Activated CD8-positive, alpha-beta T cell treated with anti-CD3 and anti-CD28 coated beads for 36 hours (primary cell): ENCODE measurements at places on chromosomes 11 and 22.

- DNase-seq: no peak
These were observed 25.7 kb upstream of the CHKA start for GRCh38 chr11:68146704-68147474.

- no peak for DNase-seq
These were observed 848.7 kb downstream of the OPCML start for GRCh38 chr11:132683602-132684001.

GRCh38 chr11:90465553-90465952 is 242.7 kb upstream of the CHORDC1 start:
- DNase-seq: no peak

GRCh38 chr11:133122256-133122655 is 410.0 kb downstream of the OPCML start:
- DNase-seq: no peak

DNA sequence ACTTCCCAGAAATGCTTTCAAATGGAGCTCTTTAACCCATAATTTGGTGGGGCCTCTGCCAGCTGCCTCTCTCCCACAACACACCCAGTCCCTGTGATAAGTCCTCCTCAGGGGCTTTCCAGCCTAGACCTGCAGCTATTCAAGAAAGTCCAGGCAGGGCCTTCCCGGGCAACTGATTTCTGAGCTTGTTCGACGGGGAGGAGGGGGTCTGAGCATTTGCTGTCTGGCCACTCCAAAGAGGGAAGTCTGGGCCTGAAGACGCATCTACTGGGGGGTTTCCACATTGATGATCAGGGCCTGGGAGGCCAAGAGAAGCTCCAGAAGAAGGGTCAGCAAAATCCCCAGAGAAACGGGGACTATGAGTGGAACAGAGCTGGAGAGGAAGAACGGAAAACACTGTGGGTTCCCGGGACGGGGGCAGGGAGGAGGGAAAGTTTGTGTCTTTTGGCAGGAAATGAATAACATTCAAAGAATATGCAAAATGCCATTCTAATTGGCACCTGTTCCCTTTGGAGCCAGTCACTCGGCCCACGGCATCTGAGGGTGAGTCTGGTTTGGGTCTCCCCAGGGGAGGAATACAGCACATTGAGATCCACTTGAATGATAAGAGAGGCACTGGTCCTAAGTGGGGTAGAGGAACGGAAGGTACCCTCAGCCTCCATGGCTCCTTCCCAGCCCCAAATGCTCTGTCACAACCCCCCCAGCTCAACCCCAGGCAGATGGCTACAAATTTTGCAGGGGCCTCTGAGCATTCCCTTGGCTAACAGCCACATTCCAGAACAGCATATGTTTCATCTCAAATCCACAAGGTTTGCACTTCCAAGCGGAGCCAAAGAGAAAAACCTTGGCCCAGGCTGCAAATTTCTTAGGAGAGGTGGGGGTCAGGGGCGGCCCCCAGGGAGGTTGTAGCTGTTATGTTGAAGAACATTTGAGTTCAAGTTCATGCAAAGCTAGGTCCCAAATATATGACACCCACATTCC is 72.0 kb downstream of the RPUSD4 start:
- no peak for DNase-seq

GRCh38 chr11:34305193-34305592 is 52.6 kb downstream of the ABTB2 start:
- no peak for DNase-seq

DNA sequence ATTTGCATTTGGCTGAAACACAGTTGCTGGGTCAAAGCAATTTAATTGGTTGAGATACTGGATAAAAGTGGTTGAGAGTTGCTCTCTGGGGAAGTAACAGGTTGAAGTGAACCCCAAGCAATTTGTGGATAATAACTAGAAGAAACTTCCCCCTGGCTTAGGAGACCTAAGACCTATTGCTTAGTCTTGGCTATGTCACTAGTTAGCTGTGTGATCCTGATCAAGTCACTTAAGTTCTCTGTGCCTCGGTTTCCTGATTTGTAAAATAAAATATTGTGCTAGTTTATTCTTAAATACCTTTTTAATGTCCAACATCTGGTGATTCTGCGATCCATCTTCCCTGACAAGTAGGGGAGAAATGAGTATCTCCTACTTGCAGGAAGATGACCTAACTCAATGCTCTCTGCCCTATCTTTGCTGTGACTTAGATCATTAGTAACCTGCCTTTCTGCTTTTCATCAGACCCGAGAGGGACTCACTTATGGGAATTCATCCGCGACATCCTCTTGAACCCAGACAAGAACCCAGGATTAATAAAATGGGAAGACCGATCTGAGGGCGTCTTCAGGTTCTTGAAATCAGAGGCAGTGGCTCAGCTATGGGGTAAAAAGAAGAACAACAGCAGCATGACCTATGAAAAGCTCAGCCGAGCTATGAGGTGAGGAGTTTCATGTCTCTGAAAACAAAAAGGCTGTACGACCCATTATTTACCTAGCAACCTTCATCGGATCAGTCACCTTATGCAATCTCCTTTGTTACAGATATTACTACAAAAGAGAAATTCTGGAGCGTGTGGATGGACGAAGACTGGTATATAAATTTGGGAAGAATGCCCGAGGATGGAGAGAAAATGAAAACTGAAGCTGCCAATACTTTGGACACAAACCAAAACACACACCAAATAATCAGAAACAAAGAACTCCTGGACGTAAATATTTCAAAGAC is 37.5 kb downstream of the EHF start:
- no peak for DNase-seq

DNA sequence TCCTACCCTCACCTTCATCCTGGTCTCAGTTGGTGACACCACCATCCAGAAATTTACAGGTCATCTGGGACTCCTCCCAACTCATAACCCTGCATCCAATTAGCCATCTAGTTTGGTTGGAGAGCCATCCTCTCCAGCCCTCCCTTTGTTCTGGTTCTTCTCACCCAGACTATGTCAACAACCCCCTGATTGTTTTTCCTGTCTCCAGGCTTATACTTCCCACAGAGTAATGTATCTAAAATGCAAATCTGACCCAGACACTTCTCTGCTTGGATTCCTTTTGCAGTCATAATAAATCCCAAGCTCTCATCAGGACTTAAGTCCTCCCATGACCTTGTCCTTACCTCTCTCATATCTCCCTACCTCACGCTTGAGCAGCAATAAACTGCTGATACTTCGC is 3.0 kb downstream of the TTC12 start:
- DNase-seq: no peak

DNA sequence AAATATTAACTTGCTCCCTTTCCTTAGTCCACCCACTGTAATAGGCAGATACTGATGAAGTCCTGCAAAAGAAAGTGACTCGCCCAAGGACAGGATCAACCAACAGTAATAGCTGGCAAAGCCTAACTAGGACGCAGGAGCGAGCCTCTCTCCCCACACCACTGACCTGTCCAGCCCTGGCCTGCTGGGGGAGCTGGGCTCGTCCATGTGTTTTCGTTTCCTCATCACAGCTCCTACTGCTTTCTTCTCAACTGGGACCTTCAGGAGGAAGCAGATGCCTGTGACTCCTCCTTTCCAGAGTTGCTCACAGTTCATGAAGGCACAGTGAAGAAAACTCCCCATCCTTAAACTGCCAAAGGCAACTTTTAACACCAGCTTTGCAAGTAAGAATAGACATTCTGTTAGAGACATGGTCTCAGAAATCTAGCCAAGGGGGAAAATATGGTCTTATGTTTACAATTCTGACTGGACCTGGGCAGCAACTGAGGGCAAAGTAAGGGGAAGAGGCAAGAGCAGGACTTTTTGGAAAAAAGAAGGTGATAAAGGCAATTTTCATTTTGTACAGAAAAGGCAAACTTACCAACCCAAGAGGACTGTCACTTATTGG is 11.6 kb upstream of the GPHA2 start:
- DNase-seq: no peak

DNA sequence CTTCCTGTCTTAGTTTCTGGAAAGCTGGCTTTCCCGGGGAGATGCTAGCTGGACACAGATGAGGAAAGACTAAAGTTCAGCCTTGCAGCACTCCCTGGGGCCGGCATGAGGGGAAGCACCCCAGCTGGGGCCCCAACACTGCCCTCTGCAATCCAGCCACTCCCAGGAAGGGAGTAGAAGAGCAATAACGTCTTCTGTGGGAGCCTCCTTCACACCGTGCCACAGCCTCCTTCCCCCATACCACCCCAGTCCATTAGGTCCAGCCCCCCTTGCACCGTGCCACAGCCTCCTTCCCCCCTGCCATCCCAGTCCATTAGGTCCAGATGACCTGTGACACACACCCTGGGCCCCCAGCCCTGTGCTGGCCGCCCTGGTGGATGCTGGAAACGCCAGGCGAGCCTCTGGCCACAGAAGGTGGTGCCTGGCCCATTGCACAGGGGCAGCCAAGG is 44.1 kb upstream of the PRDM11 start:
- no peak for DNase-seq

GRCh38 chr11:90822996-90823395 is 600.1 kb upstream of the CHORDC1 start:
- DNase-seq: no peak

DNA sequence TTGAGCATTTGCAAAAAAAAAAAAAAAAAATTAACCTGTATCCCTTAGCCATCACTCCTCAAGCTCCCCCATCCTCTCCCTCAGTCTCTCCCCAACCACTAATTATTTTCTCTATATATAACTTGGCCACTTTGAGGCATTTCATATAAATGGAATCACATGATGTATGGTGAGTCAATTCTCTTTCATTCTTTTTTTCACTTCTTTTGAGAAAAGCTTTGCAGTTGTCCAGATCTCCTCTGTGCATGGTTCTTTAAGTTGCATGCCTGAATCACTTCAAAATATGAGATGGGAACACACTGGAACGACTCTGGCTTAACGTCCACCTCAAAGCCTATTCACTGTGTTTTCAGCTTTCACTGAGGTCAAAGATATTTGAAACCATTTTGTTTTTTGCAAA is 40.7 kb downstream of the SHANK2 start:
- DNase-seq: no peak

- DNase-seq: peak; percentile 11
These were observed 34.0 kb downstream of the AMPD3 start for GRCh38 chr11:10488934-10489691.

- DNase-seq: no peak
These were observed 75.4 kb downstream of the ZBTB16 start for GRCh38 chr11:114134870-114135269.

GRCh38 chr11:128236506-128237498 is 350.6 kb downstream of the ETS1 start:
- DNase-seq: no peak

DNA sequence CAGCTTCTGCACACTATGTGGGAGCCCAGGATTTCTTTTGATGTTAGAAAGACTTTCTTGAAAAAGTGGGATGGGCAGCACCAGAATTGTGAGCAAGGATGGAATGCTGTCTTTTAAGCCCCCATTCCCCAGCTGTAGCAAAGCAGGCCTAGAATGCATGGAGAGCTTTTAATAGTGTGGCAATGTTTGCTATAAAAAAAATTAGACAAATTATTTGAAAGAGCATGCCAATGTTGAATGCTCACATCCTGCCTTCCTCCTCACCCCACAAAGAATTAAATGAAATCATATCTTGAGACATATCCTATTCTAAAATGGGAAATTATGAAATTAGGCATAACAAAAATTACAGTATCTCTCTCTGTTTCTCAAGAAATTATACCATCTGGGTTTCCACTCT is 154.7 kb downstream of the C11orf91 start:
- no peak for DNase-seq

DNA sequence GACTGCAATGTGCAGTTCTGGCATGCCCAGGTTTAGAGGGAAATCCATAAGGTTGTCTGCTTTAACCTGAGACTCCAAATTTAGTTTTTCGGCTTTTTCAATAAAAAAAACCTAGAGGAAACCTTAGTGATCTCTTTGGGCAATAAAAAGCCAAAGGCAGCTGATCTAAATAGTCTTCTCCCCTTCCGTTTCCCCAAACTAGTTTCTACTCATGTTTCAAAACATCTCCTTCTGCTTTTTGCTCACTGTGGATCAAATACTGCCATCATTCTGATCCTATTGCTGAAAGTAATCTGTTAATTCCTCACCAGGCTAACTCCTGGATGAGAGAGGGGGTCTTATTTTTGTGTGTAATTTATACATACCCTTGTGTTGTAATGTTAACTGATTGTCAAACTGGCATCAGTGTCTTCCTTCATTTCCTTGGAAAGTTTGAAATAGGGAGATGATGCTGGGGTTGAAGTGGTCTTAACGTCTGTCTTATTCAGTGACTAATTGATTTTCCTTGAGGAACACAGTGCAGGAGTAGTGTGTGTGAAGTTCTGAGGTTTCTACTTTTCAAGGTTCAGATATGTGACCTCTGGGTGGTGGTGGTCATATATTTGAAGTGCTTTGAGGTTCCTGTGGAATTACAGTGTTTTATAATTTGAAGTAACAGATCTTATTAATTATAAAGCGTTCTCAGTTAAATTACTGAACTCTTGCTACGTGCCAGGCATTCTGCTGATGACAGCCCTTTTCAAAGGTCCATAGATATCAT is 55.0 kb downstream of the ARHGAP42 start:
- no peak for DNase-seq

DNA sequence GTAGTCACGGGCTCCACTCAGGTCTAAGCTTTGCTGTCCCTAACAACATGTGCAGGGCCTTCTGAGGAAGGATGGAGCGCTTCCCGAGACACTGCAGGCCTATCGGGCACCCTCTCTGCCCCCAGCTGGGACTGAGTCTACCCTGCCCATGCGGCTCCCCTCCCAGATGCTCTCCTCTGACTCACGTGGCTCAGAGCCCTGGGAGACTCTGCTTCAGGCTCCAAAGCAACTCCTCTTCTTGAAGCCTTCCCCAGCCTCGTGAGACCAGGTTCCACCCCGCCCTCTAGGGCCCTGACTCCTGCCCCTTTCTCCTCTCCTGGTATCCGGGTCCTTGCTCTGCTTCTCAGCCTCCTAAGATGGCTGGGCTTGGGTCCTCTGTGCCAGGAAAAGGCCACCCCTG is 28.4 kb upstream of the ARFGAP3 start:
- DNase-seq: no peak

DNA sequence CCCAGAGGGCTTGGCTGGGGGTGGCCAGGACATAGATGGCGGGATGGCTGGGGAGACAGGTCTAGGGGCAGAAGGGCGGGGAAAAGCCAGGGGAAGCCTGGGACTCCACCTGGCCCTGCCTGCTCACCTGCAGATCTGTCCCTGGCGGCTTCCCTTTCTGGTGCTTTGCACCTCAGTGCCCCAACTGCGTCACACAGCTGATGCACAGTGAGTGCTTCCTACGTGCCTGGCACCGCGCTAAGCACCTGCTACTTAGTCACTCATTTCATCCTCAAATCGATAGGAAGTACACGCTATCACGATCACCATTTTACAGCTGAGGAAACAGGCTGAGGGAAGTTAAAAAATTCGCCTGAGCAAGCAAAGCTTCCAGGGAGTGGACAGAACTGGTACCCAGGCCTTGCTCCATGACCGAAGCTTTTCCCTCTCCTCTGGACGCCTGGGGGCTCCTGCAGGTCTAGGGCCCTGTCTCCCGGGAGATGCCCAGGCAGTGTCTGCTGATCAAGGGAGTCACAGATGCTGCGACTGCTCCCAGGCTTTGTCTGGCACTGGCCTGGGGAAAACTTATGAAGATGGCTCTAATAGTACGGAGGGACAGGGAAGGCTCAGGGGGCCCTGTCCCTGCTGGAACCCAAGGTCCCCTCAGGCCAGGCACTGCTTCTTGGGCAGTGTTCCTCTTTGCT is 63.0 kb upstream of the TTLL12 start:
- DNase-seq: no peak
